ENCODE measurements at places on chromosomes 2 and 18. TPM values are rescaled to one million over a fixed set of nuclear protein-coding genes. Genes with fewer than 3 reads are reported as not detected.

The RGPD3 gene
- 0.04 TPM for total RNA-seq

GRCh38 chr2:73418343-73418742 is 32.7 kb downstream of the ALMS1 start:
- no peak for ATAC-seq

The C1QL2 gene
- not detected for total RNA-seq

DNA sequence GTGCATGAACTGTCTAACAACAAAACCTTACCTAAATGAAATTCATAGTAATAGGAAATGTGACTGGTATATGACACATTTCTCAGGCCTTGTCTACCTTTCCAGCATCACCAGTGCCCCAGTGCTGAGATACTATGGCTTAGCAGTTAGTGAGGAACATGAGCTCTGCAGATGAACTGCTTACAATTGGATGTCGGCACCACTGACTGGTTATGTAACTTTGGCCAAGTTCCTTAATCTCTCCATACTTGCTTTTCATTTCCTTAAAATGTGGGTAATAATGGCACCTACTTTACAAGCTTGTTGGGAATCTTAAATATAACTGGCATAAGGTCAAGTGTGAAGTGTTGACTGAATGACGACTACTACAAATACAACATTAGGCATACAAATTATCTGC is 136.3 kb downstream of the OLA1 start:
- no peak for ATAC-seq

GRCh38 chr18:38450876-38451275 is 885.3 kb upstream of the CELF4 start:
- ATAC-seq = peak; percentile 44

DNA sequence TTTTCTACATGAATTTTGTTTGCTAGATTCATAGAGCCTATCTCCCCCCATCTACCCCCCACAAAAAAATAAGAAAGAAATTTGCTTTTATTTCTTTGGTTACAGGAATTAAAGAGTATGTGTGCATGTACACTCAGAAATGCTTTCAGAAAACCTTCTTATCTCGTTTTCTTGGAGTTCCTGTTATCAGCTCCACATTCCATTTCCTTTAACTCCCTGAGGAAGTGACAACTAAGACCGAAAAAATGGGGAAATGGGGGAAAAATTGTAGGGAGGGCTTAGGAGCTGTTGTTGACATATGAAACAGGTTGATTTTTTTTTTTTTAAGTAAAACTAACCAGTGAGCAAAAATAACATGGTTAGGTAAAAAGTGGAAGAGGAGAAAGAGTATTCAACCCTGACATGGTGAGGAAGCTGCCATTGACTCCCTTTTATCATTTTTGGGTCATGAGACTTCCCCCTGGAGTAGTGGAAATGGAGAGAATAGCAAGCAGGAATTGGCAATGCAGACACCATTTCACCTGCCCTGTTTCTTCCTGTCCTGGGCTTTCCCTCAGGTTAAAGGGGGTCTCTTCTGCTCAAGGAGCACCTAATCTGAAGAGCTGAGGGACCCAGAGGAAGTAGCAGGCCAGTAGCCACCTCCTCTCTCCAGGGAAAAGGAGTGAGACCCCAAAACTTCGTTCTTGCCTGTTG is 93.5 kb downstream of the OSBPL6 start:
- no peak for ATAC-seq

DNA sequence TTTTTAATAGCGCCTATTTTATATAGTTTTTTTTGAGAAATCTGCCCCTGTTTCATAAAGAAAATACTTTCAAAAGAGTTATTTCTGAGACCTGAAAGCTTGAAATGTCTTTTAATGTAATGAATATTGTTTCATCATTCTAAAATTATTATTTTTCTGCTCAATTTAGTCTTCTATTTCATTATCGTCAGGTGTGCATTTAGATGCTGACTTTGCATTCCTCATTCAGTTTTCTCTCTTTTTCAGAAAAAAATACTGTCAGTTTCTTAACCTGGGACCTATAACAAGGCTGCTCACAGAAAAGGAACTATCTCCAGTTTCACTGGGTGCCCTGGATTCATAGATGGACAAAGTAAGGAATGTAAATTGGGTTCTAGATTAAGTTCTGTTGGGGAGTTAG is 1631.7 kb downstream of the SUCLG1 start:
- no peak for ATAC-seq

The PMAIP1 gene
- 11.6 TPM for total RNA-seq

The SIX3 gene
- total RNA-seq = not detected

The TMEM37 gene
- 6.0 TPM for total RNA-seq

DNA sequence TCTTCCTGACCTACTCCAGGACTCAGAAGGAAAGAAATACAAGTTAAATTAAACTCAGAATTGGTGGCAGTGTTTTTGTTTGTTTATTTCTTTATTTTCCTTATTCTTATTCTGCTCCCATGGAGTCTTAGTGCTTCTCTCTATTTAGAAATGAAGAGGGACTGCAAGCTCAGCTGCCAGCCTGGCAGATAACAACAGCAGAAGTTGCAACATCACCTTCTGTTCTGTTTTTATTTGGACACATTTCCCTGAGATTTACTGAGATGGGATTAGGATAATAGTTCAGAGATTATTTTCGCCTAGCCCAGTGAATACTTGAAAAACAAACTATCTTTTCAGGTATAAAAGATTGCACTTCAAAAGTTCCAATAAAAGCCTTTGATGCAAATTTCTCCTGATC is 70.4 kb upstream of the DTNA start:
- ATAC-seq = no peak

The RIT2 gene
- total RNA-seq = not detected

GRCh38 chr2:101114815-101115214 is 36.4 kb downstream of the TBC1D8 start:
- ATAC-seq = no peak

The FAP gene
- 1.3 TPM for total RNA-seq

The MOCOS gene
- 16.0 TPM for total RNA-seq

DNA sequence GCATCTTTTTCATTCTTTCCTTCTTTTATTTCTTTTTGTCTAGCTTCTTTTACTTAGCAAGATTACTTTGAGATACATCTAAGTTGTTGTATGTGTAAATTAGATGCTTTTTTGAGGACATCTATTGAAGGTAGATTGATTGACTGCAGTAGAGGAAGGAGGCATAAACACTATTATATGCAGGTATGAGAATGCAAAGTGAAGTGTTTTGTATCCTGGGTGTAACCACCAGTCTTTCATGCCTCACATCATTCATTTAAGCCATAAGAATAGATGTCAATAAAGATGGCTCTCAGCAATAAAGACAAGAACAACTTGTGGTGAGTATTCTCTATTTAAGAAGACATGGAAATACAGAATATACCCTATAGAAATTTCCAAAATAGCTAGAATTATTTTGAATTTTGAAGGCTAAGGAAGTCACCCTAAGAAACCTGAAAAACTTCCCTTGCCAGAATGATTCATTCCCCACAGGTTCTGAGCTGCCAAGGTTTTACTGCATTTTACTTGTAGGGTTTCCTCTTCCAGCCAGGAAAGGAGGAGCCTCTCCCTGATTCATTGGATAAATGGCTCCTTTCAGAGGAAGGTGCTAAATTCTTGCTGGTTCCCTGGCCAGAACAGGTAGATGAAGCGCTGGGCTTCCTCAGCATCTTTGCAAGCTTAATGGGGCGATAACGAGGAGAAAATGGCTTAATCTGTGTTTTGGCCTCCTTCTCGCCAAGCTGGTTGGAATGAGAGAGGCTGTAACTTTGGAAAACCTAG is 279.8 kb upstream of the SLC14A2 start:
- peak; percentile 81 for ATAC-seq

The SLC16A14 gene
- total RNA-seq = 3.8 TPM

- no peak for ATAC-seq
Observed at GRCh38 chr2:155054712-155055111, 356.2 kb downstream of the KCNJ3 start.

DNA sequence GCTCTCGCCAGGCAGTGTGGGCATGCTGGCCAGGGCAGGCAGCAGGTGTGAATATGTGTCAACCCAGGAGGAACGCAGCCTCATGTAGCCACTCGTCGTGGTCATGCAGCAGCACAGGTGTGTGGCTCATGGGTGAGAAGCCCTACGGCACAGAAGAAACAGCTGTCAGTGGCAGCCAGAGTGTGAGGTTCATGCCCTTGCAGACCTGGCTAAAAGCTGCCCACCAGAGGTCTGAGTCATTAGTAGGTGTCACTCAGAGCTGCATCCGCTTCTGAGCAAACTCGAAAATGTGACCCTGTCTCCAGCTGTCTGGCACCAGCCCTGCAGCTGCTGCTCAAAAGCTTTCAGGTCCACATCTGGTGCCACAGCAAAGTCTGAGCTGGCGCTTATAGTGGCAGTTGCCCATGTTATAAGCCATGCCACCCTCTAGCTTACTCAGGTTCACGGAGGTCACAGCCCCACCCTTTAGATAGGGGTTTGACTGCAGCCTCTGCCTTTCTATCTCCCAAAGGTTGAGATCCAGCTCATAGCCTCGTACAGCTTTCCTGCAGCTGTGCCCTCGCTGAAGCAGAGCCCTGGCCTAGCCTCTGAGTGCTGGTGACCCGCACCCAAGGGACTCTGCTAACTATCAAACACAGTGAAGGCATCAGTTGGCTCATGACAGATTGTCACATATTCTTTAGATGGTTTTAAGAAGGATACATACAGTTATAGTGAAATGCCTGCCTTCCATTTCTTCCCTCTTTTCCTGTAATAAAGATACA is 195.0 kb downstream of the CCDC102B start:
- no peak for ATAC-seq

GRCh38 chr2:7931808-7932207 is 750.0 kb upstream of the ID2 start:
- ATAC-seq = no peak

DNA sequence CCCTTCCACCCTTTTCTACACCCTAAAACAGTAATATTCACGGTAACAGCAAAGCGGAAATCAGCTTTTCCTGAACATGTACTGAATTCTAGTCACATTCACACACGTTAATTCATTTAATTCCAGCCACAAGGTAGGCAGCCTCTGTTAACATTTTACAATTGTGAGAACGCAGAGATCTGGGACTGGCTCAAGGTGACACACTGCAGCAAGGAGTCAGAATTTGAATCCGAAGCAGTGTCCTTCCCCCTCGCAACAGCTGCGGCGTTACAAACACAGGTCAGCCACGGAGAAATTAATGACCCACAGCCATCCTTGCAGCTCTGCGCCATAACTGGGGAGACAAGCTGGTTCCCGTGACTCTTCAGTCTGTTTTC is 818 bp upstream of the SLC20A1 start:
- ATAC-seq = peak; percentile 1

DNA sequence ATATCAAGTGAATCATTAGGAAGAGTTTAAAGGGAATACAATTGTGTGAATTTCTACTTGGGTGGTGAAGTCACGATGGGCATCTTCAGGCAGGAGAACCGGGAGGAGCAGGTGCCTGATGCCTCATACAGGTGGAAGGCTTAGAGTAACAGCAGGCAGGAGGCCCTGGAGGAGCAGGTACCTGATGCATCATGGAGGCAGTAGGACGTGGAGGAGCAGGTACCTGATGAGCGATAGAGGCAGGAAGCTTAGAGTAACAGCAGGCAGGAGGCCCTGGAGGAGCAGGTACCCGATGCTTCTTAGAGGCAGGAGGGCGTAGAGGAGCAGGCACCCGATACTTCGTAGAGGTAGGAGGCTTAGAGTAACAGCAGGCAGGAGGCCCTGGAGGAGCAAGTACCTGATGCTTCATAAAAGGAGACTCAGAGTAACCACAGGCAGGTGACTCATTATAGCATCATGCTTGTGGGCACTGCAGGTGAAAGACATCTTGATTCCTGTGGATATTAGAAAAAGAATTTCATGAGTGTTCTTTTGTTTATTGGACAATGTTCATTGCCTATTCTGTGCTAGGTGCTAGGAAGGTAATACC is 133.9 kb downstream of the ATP9B start:
- ATAC-seq = peak; percentile 82

- ATAC-seq = no peak
Observed at GRCh38 chr2:60780721-60781120, 24.7 kb downstream of the PAPOLG start.

GRCh38 chr2:66607152-66607551 is 172.2 kb downstream of the MEIS1 start:
- ATAC-seq = no peak

The STPG4 gene
- 0.16 TPM for total RNA-seq

GRCh38 chr2:15275346-15275745 is 285.8 kb downstream of the NBAS start:
- ATAC-seq = no peak

GRCh38 chr2:45754131-45755010 is 102.9 kb downstream of the PRKCE start:
- no peak for ATAC-seq

DNA sequence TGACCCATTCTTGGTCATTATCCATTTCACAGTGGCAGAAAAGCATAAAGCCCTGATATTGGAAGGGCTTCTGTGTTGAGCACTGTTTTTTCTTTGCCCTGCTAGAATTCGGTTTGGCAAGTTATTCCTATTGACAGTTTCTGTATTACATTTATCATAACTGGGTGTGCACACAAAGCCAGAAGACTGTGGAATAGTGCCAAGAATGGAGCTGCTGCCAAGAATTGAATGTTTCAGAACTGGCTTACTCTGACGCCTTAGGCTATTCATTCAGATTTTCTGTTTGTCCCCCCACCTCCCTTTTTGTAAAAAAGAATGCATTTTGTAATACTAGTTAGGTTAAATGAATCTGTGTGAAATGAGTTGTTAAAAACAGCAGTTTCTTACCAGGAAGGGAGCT is 12.7 kb downstream of the KDM3A start:
- ATAC-seq = peak; percentile 22

- no peak for ATAC-seq
Observed at GRCh38 chr2:232124309-232124708, 162.8 kb downstream of the DIS3L2 start.

DNA sequence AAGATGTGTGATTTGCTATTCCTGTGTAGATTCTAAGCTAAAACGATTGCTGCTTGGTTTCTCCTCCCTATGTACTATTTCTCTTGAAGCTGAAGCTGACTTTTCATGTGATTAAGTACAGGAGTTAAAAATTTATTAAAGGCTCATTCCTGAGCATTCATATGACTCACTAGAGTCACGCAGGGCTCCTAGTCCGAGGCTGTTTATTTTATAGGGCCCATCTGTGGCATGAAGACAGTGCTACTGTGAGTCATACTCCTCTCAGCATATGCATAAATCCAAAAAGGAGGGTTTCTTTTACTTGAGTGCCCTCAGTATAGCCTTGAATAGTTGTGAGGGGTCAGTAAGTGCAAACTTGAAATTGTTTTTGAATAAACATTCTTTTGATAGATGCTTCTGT is 378.8 kb downstream of the PTPRM start:
- peak; percentile 61 for ATAC-seq

The MRPS5 gene
- 39.5 TPM for total RNA-seq

The MC5R gene
- 0.28 TPM for total RNA-seq

DNA sequence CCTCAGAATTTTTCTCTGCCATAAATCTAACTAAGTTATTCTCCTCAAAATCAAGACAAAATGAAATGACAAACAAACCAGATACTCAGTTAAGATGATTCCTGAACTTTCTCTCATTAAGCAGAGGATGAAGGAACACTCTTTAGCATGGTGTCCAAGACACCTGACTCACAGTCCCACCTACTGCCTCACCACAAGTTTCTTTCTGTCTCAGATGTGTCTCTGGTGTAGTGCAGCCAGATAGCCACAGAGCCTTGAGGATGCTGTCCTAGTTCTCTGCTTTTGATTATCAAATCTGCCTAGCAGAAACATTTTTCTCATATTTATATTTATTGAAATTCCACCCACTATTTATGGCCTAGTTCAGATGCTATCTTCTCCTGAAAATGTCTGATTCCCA is 103.6 kb upstream of the TMEM200C start:
- ATAC-seq = no peak

The PSMA8 gene
- not detected for total RNA-seq

Measured in esophagus mucosa (tissue), 1 donor.